Activated CD4-positive, alpha-beta T cell treated with anti-CD3 and anti-CD28 coated beads for 4 hours (primary cell): ENCODE measurements at places on chromosomes 12 and 14.

DNA sequence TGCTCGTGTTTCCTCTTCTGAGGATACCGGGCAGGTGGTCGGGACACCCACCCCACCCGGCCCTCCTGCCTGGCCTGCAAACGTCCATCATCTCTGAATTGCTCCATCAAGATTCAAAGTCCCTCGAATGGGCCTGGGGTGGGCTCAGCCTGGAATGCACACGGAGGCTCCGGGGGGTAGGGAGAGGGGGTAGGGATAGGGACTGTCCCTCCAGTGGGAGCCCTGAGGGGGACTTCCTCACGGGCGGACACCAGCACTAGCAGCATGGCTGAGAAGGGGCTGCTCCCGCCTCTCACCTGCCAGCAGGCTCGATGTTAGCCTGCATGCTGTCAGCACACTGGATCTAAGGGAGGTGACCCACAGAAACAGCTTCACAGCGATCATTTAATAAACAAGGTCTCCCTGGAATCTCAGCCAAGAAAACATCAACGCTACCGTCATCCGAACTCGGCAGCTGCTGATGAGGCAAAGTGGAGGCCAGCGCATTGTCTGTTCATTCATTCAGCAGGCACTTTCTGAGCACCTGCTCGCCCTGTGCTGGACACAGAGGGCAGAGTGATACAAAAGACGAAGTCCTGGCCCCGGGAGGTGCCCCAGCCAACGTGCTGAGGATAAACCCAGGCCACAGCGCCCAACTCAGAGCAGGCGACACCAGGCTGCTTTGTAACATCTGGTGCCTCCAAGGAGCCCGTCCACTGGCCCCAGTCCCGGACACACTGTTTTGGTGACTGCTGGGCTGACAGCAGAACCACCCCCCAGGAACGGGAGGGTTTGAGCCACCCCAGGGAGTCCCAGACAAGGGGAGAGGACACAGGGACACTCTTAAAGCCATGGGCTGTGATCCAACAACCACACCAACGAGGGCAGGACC lies 6.3 kb downstream of the TMEM179 start:
- DNase-seq, result no peak

GRCh38 chr12:63420206-63420644 lies 248.1 kb downstream of the DPY19L2 start:
- peak; percentile 9 for DNase-seq

- no peak for DNase-seq
Observed at GRCh38 chr14:68331426-68331825, 461.4 kb downstream of the ZFP36L1 start.

DNA sequence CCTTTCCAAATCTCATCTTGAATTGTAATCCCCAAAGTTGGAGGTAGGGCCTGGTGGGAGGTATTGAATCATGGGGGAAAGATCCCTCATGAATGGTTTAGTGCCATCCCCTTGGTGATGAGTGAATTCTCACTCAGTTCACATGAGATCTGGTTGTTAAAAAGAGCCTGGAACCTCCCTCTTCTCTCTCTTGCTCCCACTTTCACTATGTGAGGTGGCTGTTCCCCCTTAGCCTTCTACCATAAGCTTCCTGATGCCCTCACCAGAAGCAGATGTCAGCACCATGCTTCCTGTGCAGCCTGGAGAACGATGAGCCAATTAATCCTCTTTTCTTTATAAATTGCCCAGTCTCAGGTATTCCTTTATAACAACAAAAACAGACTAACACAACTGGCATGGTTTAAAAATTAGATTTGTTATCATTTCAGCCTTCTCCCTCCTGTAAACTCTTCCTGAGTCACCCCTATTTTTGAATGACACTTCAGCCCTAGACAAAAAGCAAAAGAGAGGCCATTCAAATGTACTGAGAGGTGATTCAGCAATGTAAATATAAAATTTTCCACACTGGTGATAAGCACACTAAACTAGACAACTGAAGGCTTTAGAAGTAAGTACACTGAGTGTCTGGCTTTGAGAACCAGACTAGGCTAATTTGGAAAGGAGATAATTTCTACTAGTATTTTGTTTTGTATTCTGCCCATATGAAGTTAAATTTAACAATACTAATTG lies 212.1 kb upstream of the ABCD2 start:
- no peak for DNase-seq

- no peak for DNase-seq
Observed at GRCh38 chr14:101367421-101368261, 193.7 kb upstream of the DIO3 start.

- no peak for DNase-seq
Observed at GRCh38 chr14:104970231-104971068, 7.7 kb downstream of the AHNAK2 start.

GRCh38 chr14:60760209-60760608 lies 25.6 kb downstream of the MNAT1 start:
- no peak for DNase-seq

- DNase-seq, result no peak
Observed at GRCh38 chr14:85587151-85587711, 57.3 kb downstream of the FLRT2 start.

- DNase-seq, result no peak
Observed at GRCh38 chr14:54470701-54471100, 18.1 kb downstream of the GMFB start.

DNA sequence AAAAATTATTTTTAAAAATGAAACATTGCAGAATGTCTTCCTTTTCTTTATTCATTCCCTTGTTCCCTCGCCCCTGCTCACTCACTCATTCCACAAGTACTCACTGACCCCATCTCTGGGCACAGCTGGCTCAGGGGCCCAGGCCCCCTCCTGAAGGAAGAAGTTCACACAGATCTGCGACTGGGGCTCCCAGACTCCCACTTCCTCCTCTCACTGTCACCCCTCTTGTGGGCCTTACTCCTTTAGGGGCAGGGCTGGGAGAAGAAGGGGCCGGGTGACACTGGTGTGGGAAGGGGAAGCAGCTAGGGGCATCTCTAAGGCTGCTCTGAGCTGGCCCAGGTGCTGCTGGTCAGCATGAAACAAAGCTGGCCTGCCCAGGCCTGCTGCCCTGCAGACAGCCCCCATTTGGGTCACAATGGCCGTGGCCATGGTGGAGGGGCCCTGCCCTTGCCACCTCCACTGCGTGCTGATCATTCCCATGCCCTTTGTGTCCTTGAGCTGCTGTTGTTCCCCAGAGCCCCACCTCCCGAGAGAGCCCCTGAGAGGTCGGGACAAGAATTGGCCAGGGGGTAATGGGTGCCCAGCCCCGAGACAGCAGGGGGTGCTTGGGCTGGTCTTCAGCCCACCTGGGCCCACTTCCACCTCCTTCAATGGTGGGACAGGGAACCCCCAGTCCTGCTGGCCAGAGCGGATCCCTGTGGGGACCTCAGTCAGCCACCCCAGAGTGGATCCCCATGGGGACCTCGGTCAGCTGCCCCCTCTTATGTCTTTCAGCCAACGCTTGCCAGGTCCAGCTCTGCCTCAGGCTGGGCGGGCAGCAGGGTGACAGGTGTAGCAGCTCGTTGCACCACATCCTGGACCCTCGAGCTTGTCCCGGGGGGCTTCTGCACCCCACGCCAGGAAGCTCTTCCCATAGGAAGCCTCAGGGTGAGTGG lies 212.4 kb upstream of the C14orf180 start:
- no peak for DNase-seq

- DNase-seq, result no peak
Observed at GRCh38 chr14:65434216-65434850, 21.8 kb downstream of the FUT8 start.

DNA sequence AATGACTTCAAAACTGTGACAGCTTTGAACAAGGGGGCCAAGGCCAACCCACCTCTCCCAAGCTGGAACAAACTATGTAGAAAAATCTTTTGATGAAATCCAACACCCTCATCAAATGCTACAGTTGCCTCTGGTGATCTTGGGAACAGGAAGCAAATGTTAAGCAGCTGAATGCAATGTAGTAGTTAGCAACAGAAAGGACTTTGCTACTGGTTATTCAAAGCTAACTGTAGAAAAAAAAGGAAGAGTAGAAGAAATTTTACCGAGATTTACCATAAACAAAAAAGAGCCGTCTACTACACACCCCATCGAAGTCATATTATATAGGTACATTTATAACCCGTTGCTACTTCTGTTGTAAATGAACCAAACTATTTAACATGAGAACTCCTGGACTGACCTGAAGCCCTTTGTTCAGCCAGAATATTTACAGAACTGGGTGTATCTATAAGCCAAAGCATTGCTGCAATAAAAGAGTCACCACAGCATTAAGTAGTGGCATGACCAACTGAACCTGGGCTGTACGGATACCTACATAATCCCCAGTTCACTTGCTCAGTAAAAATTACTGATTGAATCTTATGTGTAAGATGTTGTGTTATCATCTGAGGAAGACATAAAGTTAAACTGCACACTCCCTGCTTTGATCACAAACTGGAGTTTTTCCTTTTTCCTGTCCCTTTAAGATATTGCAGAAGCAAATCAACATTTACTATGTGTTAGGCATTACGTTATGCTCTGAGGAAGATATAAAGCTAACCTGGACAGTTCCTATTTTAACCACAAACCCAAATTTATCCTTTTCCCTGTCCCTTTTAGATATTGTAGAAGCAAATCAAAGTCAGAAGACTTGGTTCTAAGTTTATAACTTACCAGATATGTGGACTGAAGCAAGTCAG lies 25.1 kb downstream of the SYNJ2BP start:
- no peak for DNase-seq

DNA sequence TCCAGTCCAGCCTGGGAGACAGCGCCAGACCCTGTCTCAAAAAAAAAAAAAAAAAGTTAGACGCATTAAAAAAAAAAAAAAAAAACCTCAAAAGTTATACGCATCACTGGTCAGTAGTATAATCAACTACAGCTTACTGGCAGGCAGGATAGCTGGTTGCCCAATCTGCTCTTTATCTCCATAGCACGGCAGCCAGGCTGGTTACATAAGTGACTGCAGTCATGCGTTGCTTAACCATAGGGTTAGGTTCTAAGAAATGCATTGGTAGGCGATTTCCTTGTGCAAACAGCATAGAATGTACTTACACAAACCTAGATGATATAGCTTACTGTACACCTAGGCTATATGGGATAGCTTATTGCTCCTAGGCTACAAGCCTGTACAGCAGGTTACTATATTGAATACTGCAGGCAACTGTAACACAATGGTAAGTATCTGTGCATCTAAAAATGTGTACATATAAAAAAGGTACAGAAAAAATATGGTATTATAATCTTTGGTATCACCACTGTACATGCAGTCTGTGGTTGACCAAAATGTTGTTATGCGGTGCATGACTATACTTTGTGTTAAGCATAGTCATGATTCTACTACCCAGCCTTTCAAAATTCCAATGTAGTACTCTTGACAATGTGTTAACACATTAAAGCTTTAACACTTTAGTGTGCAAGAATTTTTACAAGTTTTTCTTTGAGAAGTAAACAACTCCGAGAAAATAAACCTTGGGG lies 8.1 kb downstream of the L2HGDH start:
- no peak for DNase-seq

GRCh38 chr12:48788854-48789775 lies at the start of gene ADCY6:
Gene ADCY6 (minus strand): TSS chr12:48789089. CDS start chr12:48783434, 5,655 bp downstream.
- DNase-seq, result no peak

DNA sequence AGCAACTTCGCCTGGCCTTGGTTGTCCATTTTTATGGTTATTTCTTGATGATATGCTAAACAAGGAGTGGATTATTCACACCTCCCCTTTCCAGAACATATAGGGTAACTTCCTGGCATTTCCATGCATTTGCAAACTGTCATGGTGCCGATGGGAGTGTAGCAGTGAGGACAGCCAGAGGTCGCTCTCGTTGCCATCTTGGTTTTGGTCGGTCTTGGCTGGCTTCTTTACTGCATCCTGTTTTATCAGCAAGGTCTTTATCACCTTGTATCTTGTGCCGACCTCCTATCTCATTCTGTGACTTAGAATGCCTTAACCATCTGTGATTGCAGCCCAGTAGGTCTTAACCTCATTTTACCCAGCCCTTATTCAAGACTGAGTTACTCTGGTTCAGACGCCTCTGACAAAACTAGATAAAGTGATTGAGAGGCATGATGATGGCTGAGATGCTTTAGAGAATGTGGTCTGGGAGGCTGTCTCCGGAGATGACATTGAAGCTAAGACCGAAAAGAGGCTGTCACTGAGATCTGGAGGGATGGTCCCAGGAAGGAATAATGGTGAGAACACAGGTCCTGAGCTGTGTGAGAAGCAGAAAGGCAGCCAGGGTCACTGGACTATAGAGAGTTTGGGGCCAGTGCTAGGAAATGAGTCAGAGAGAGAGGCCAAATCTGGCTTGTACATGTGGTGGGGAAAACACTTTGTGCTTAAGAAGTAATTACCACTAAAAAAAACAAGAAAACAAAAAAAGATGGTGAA lies 2.9 kb downstream of the GLT1D1 start:
- DNase-seq, result no peak

DNA sequence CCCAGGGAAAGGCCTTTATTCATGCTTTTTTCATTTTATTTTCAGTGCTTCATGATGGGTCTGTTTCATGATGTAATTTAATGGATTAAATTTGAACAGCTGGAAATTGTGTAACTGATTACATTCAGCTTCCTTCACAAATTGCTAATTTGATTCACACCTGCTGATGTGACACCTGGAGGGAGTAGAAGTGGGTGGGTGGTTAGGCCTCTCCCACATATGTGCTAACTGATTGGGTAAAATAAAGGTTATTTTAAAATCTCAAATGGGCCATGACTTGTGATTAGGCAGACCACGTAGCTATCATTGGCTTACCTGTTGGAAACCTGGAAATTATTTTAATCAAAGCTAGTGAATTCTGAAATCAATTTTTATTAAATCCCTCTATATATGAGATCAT lies 142.1 kb downstream of the GXYLT1 start:
- DNase-seq, result no peak

GRCh38 chr14:50000380-50001150 lies 107.7 kb downstream of the ARF6 start:
- DNase-seq, result peak; percentile 75

DNA sequence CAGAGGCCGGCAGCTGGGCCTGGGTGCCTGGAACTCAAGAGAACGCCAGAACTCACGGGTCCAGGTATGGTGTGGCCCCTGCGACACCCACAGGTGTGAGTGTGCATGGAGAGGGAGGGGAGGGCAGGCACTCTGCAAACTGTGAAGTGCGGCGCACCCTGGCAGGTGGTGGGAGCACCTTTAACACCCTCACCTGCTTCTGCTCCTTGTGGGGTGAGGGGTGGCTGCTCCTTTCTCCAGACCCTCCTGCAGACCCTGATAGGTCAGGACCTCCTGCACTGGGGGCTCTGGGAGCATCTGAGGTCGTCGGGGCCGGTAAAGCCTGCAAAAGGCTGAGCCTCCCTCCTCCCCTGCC lies 324.7 kb upstream of the SFSWAP start:
- no peak for DNase-seq
